NK-92 treated with Interleukin-12 subunit alpha and Interleukin-12 subunit beta, amount 100 ng/mL, for 24 hours (cell line): ENCODE measurements at places on chromosomes 2 and 18.

- no peak for DNase-seq
Observed at GRCh38 chr2:229725716-229726574, 11.6 kb upstream of the DNER start.

DNA sequence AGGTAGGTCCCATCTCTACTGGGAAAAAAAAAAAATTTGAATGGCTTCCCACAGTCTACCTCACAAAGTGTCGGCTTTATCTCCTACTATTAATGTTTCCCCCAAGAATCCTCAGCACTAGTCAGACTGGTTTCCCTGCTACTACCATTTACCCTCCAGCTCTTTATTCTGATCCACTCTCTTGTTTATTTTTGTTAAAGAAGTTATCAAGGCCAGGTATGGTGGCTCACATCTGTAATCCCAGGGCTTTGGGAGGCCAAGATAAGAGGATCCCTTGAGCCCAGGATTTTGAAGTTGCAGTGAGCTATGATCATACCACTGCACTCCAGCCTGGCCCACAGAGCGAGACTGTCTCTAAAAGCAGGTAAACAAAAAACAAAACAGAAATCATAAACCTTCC, 1275.3 kb downstream of the LRP1B start:
- no peak for DNase-seq

DNA sequence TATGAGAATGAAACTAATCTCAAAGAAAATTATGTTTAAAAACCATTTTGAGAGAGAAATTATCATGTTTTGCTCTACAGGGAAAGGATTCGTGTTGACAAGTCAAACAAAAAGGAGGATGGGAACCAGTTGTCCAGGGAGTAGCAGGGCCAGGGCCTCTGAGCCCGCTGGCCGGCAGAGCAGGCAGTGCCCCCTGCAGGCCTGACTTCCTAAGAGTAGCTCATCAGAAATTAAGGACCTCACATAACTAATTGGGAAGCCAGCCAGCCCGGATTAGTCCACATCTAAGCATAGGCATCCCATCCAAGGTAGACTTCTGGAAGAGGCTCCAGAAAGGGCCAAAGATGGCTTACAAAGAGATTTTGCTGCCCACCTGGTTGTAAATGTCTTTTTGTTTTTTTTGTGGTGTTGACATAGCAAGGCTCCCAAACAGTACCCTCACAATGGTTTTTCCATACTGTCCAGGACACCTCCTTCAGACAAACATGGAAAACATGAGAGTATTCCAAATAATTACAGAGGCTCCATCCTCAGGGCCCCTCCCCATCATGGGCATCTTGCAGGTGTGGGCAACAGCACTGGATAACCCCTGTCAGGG, 241.2 kb upstream of the TANK start:
- DNase-seq: no peak

DNA sequence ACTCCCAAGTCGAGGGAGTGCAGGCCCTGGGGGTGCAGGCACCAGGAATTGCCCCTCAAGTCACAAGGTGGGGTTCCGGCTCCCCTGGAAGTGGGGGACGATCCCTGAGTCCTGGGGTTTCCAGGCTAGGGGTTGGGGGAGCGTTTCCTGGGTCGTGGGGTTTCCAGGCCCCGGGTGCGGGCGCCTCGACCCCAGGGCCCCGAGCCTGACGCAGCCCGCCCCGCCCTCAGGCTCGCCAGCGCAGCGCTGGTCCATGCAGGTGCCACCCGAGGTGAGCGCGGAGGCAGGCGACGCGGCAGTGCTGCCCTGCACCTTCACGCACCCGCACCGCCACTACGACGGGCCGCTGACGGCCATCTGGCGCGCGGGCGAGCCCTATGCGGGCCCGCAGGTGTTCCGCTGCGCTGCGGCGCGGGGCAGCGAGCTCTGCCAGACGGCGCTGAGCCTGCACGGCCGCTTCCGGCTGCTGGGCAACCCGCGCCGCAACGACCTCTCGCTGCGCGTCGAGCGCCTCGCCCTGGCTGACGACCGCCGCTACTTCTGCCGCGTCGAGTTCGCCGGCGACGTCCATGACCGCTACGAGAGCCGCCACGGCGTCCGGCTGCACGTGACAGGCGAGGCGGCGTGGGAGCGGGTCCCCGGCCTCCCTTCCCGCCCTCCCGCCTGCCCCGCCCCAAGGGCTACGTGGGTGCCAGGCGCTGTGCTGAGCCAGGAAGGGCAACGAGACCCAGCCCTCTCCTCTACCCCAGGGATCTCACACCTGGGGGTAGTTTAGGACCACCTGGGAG, 12.0 kb downstream of the SIGLEC15 start:
- no peak for DNase-seq

GRCh38 chr2:25614711-25615110, 58.7 kb downstream of the DTNB start:
- no peak for DNase-seq

- DNase-seq: no peak
Observed at GRCh38 chr2:23757686-23758433, 169.1 kb downstream of the ATAD2B start.

- no peak for DNase-seq
Observed at GRCh38 chr2:42651057-42651456, 82.6 kb downstream of the MTA3 start.

DNA sequence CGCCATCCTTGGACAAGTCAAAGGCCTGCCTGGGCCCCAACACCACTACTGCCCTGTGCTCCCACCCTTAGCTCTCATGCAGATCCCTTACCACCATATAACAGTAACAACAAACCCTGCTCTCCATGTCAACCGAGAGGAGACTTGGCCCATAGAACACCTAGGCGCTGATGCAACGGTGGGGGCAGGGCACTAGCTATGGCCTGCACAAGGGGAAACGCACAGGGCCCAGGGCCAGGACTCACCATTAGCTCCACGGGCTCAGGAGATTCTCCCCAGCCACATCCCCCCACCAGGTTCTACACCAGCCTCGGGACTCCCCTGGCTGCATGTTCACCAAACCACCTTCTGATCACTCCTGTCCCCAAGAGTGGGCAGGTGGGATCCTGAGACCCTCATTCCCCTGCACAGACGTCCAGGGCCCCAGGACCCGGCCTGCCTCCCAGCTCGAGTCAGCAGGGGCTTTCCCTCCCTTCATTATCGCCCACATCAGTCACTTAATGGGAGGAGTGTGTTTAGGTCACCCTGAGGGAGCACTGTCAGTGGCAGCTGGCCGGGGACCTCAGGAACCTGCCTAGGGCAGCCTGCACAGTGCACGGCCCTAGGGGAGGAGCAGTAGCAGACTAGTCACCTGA, 29.3 kb downstream of the ANKMY1 start:
- DNase-seq: no peak

GRCh38 chr2:218322768-218323525, 30.6 kb upstream of the TMBIM1 start:
- no peak for DNase-seq

GRCh38 chr18:62611453-62612288, 88.8 kb downstream of the ZCCHC2 start:
- no peak for DNase-seq

DNA sequence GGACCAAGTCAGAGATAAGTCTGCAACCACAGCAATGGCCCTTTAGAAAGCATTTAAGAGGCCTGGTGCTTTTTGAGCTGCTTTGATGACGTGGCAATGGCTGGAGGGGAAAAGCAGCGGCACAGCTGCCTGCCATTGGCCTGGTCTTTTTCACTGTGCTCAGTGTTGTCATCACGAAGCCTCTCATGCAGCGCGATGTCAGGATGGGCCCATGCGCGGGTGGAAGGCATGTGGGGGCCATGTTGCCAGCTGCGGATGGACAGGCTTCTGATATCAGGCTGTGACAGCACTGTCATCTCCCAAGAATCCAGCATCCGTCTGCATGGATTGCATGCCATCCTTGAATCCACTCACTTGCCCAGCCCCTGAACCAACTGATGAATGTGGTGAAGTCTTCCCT, 204.5 kb downstream of the ACKR3 start:
- no peak for DNase-seq

- no peak for DNase-seq
Observed at GRCh38 chr2:1227274-1227900, 185.9 kb upstream of the TPO start.

- DNase-seq: no peak
Observed at GRCh38 chr2:102703748-102704147, 58.1 kb upstream of the TMEM182 start.

DNA sequence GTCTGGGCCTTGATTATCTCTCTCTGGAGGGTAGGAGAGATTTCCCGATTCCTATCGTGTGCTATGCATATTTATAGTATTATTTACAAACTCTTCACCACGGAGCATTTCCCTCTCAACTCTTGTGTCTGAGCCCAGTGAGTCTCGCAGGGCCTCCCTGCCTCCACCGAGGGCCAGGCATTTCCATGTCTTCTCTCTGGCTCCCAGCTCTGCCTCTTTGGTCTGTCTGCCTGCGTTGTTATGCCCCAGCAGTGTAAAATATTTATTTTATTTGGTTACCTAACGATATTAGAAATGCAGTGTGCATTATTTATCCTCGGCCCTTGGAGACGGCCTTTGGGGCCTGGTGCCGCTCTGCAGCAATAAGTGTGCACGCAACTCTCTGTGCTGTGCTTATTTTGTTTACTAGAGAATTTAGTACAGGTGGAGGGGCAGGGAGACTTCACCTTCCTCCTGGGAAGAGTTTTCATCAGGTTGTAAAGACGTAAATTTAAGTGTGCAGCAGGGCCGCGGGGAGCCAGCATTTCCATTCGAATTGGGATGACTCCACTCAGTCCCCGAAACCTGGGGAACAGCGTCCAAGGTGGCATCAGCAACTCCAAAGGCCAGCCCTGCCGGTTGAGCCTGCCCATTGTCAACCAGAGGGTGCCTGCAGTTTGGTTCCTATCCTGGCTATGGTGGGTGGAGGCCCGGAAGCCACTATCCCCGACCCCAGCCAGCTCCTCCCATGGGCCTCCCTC, 100.2 kb downstream of the PTGR3 start:
- DNase-seq: no peak

DNA sequence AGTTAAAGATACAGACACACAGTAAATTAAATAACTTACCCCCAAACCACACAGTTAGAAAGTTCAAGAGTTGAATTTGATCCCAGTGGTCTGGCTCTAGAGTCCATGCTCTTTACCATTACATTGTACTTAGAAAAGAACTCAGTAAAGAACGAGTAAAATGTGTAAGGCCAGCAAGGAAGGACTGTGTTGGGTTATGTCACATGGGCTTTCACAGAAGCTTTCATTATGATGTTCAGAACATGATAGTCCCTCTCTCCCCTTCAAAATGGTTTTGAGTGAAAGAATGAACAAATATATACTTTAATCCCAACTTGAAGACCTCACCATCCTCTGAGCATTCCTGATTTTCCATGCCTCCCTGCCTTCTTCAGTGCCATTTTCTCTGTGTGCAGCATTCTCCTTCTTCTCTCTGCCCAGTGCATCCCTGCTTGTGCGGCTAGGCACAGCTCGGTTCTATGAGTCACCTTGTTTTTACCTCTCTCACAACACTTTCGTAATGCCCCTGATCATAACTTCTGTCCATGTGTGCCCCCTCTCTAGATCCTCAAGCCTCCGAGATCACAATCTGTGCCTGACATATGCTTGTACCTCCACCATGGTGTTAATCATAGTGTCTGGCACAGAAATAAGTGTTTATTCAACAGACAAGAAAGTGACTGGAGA, 22.0 kb downstream of the RASGRP3 start:
- peak; percentile 17 for DNase-seq

DNA sequence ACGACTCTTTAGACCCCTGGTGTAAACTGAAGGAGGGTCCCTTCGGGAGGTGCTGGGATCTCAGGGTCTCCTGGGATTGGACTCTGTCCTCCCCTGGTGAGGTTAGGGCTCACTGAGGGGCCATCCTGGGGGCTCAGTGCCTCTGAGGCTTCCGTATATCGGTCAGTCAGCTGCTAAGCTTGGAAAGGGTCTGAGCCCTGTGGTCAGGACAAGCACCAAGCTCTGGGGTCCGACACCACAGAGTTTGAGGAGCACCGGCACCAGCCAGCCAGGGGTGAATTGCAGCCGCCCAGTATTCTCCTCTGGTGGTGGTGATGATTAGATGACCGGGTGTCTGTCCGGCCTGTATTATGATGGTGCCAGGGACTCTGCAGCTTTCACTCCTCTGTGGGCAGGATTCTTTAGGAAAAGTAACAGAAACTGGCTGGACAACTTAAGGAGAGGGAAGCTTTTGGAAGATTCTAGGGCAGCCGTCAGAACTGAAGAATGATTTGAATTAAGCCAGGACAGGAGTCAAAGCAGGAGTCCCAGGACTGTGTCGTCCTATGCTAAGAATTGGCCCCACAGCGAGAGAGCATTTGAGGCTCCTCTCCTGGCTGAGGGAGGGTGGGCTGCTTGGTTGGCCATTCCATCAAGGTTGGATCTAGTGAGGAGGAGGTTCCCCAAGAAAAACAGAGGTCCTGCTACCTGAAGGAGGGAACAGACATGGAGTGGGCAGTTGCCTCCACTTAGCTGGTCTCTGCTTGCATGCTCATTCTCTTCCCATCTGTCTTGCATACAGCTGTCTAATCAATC, 158.6 kb upstream of the HS6ST1 start:
- DNase-seq: no peak

DNA sequence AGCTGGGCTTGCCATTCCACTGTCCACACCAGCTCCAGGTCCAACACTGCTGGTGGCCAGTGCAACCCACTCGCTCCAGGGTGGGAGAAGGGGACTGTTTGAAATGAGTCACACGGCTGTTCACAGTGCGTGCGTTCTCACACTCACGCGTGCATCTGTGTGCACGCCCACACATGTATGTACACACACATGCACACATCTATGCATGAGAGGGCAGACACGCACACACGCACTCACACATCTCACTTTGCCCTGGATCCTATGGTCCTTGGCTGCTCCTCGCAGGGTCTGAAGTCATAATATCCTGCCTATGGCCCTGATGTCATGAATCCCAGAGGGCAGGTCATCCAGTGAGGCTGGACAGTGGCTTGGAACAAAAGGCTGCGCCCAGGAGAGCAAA, 182.8 kb downstream of the EIPR1 start:
- DNase-seq: no peak

- no peak for DNase-seq
Observed at GRCh38 chr2:240990726-240991377, 7.6 kb upstream of the SNED1 start.

DNA sequence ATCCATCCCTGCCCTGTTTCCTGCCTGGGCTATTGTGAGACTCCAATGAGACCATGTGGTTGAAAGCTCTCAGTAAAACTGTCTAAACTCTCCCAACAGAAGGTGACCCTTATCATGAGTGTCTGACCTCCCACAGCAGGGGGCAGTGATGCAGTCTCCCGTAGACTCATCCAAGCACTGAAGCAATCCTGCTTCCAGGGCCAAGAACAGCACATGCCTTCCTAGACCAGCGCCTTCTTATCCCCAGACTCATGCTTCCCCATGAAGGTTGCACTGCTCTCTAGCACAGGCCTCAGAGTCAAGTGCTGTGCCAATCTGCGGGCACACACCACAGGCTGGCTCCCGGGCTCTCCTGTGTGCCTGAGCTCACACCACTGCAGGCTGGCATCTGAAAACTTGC, 112.3 kb downstream of the TNS1 start:
- DNase-seq: no peak

DNA sequence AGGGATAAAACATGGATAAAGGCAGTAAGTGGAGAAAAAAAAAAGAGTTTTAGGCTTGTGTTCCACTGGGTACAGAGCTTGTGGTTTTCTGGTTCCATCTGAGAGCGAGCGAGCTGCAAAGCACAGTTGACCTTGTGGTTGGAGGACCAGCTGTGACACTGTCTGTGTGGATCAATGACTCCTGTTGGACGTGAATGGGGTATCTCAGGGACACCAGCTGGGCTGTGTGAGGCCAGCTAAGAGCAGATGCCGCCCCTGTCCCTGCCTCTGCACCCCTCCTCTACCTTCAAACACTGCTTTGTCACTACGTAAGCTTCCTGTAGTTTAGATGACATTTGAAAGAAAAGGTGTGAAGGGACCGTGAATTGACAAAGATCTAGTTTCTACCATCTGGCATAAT, 67.8 kb downstream of the QPCT start:
- no peak for DNase-seq
